Tibial nerve (tissue), 4 donors: ENCODE measurements at places on chromosomes 12 and 14.
A peak's percentile ranks its signal among the peaks of the same experiment; 100 is the strongest.

GRCh38 chr12:114685320-114685781, 1.4 kb upstream of the TBX3 start:
- peak overlapping the region; percentile 43 for H3K4me3 ChIP-seq
- peak overlapping the region; percentile 82 for H3K27ac ChIP-seq
- peaks cover 37% of the 10 kb centered on the region for H3K27me3 ChIP-seq

- peaks cover 42% of the 10 kb centered on the region for H3K4me1 ChIP-seq
- H3K4me3 ChIP-seq: no peak overlapping the region
- DNase-seq: no peak
- H3K27ac ChIP-seq: no peak overlapping the region
- no peaks in the 10 kb centered on the region for H3K27me3 ChIP-seq
Observed at GRCh38 chr12:121283841-121284240, 12.7 kb downstream of the CAMKK2 start.

DNA sequence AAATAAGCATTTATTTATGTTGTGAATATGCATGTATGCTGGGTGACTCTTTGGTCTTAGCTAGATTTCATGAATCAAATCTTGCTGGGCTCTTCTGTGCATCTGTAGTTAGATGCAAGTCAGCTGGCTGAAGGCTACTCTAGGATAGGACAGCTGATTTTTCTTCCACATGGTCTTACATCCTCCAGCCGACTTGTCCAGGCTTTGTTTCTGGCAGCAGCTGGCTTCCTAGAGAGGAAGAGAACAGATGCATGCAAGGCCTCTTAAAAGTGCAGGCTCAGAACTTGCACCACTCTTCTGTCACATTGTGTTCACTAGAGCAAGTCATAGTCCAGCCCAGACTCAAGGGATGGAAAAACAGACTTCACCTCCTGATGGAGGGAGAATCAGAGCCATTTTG, 435.4 kb upstream of the STXBP6 start:
- H3K36me3 ChIP-seq: no peaks in the 10 kb centered on the region
- DNase-seq: no peak
- H3K27ac ChIP-seq: no peak overlapping the region
- H3K4me3 ChIP-seq: no peak overlapping the region
- H3K4me1 ChIP-seq: no peaks in the 10 kb centered on the region
- no peaks in the 10 kb centered on the region for H3K27me3 ChIP-seq

GRCh38 chr14:28758253-28758884, 8.2 kb upstream of the FOXG1 start:
- H3K4me3 ChIP-seq: no peak overlapping the region
- no peak overlapping the region for H3K27ac ChIP-seq
- peaks cover 38% of the 10 kb centered on the region for H3K4me1 ChIP-seq
- no peaks in the 10 kb centered on the region for H3K36me3 ChIP-seq
- no peak for DNase-seq

GRCh38 chr14:32473464-32473855, 144.4 kb downstream of the AKAP6 start:
- H3K4me1 ChIP-seq: peaks cover 40% of the 10 kb centered on the region
- no peaks in the 10 kb centered on the region for H3K36me3 ChIP-seq
- no peak overlapping the region for H3K4me3 ChIP-seq
- no peaks in the 10 kb centered on the region for H3K27me3 ChIP-seq

DNA sequence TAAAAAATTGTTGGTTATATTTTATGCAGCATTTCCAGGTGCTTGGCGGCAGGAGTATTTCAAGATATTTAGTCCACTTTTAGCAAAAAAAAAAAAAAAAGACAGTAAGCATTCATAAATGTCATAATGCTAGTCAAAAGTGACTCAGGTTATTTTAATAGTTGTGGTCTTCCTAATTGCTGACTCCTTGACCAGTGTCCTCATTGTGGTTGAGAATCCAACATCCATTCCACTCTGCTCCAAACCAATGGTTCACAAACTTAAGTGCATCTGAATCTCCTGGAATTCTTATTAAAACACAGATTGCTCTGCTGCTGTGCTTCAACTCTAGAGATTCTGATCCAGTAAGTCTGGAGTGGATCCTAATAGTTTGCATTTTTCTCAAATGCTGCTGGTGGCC, 71.4 kb downstream of the AKAP6 start:
- no peak for DNase-seq
- H3K27ac ChIP-seq: no peak overlapping the region
- H3K4me3 ChIP-seq: no peak overlapping the region

- no peaks in the 10 kb centered on the region for H3K36me3 ChIP-seq
- peaks cover 27% of the 10 kb centered on the region for H3K27me3 ChIP-seq
- H3K4me1 ChIP-seq: no peaks in the 10 kb centered on the region
- no peak for DNase-seq
Observed at GRCh38 chr14:100658181-100658886, 68.4 kb upstream of the DLK1 start.

DNA sequence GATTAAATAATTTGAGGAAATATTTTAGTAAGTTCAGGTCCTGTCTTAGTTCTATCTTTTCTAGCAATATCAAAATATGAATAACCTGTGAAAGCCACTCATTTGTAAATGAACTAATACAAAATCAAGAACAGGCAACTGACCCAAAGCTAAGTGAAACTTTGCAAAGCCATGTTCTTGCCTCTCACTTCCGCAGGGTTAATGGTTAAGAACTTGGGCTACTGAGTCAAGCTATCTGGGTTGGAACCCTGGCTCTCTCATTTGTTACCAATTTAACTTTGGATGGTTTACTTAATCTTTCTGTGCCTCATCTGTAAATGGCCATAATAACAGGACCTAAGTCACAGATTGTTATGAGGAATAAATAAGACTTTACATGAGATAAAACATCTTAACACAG, 2.8 kb downstream of the KIF21A start:
- H3K36me3 ChIP-seq: no peaks in the 10 kb centered on the region
- H3K4me1 ChIP-seq: no peaks in the 10 kb centered on the region
- no peak for DNase-seq
- no peak overlapping the region for H3K4me3 ChIP-seq

DNA sequence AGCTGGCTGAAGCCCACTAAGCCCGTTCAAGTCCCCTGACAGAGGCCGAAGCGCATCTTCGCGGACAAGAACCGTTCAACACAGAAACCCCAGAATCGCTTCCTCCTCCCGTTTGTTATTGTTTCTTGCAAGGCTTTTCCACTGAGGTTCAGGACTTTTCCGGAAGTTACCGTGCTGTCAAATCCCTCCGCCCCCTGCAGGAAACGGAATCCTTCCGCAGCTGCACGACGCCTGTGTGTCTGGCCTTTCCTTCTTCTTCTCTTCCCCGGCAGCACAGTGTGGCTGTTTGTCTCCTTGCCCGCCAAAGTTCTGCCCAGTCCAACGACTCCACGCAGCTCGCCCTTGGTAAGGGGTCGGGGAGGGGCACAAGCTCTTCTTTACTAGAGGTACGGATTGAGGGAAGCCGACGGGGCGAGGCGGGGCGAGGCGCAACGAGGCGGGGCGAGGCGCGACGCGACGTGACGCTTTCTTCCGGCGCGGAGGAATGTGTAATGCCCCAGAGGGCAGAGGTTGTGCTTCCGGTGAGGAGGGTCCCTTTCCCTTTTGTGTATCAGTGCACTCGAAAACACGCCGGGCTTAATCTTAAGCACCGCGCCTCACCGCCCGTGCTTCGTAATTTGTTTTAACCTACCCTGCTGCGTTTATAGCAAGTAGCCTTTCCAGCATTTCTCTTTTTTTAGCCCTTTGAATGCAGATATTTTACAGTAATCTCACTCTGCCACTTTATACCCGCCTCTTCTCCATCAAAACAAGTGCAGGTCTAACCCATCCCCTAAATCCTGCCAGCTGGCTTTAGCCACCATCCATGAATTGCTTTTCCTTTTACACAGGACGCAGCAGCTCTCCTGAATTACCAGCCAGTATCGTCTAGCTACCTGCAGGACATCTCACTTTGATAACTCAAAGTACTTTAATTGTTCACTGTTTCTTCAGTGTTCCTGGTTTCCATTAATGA, at the start of gene KDM5A:
TSS of gene KDM5A (minus strand) at position 179 of the 955 bp plus-strand sequence. CDS start 229 bp downstream, outside the sequence.
- no peaks in the 10 kb centered on the region for H3K36me3 ChIP-seq
- peak within 1 kb of the TSS; percentile 94 for H3K27ac ChIP-seq
- H3K27me3 ChIP-seq: no peaks in the 10 kb centered on the region
- DNase-seq: peak; percentile 63
- H3K4me3 ChIP-seq: peak within 1 kb of the TSS; percentile 92
- peaks cover 21% of the 10 kb centered on the region for H3K4me1 ChIP-seq

- no peak overlapping the region for H3K4me3 ChIP-seq
- H3K4me1 ChIP-seq: peaks cover 4% of the 10 kb centered on the region
- no peak overlapping the region for H3K27ac ChIP-seq
- no peaks in the 10 kb centered on the region for H3K27me3 ChIP-seq
Observed at GRCh38 chr12:10147714-10148403, 17.9 kb upstream of the CLEC7A start.

DNA sequence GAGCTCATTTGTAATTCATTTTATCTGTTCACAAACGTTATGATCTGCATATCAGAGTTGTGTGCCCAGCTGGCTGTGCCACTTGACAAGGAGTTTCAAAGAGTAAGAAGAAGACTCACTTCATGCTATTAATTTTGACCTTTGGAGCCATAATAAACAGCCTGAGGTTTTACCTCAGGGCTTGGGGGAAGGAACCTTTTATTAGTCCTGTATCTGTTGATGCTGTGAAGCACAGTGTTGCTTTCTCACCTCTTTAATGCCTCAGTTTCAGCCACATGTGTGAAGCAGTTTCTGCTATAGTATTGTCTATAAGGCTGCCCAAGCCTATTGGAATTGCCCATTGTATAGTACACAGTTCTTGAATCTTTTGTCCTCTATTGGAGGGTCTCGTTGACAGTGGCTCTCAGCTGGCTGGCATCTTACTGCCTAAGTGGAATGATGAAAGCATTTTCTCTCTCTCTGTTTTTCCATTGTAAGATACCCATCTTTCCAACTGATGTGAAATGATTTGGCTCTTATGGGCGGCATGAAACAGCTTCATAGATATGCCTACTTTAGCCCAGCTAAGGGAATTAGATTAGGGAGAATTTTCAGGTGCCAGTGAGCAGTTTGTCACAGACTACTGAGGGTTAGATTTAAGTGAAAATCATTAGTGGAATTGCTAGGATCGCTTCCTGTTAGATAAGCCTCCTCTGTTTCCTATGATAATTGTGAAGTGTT, 34.7 kb downstream of the GPATCH2L start:
- no peaks in the 10 kb centered on the region for H3K36me3 ChIP-seq
- no peak overlapping the region for H3K4me3 ChIP-seq
- no peaks in the 10 kb centered on the region for H3K4me1 ChIP-seq
- no peak overlapping the region for H3K27ac ChIP-seq
- no peak for DNase-seq

GRCh38 chr12:13981990-13982389, 588 bp upstream of the GRIN2B start:
- peaks cover 6% of the 10 kb centered on the region for H3K4me1 ChIP-seq
- H3K27me3 ChIP-seq: peaks cover 36% of the 10 kb centered on the region
- no peaks in the 10 kb centered on the region for H3K36me3 ChIP-seq

DNA sequence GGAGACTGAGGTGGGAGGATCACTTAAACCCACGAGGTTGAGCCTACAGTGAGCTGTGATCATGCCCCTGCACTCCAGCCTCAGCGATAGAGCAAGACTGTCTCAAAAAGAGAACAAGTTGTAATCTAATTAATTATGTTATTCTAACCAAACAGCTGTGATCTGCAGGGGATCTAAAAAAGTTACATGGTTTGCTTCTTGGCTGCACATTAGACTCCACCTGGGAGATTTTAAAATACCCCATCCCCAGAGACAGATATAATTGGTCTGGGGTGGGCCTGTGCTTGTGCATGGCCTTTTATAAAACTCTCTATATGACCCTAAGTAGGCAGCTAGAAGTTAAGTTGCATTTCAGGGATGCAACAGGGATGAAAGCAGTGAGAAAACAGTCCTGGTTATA, 76.7 kb downstream of the SCAF11 start:
- H3K4me1 ChIP-seq: no peaks in the 10 kb centered on the region
- no peaks in the 10 kb centered on the region for H3K27me3 ChIP-seq
- peaks cover under 1% of the 10 kb centered on the region for H3K36me3 ChIP-seq
- no peak overlapping the region for H3K4me3 ChIP-seq

GRCh38 chr14:89865153-89865552, 89.4 kb downstream of the EFCAB11 start:
- H3K27me3 ChIP-seq: no peaks in the 10 kb centered on the region
- no peaks in the 10 kb centered on the region for H3K36me3 ChIP-seq
- no peak overlapping the region for H3K27ac ChIP-seq
- DNase-seq: no peak
- H3K4me1 ChIP-seq: no peaks in the 10 kb centered on the region

GRCh38 chr12:132309596-132310086, 19.7 kb downstream of the GALNT9 start:
- no peak overlapping the region for H3K4me3 ChIP-seq
- no peaks in the 10 kb centered on the region for H3K36me3 ChIP-seq
- H3K27me3 ChIP-seq: no peaks in the 10 kb centered on the region
- H3K4me1 ChIP-seq: no peaks in the 10 kb centered on the region
- no peak for DNase-seq

- H3K36me3 ChIP-seq: peaks cover 23% of the 10 kb centered on the region
- H3K27ac ChIP-seq: peak overlapping the region; percentile 27
- peaks cover 47% of the 10 kb centered on the region for H3K4me1 ChIP-seq
- H3K4me3 ChIP-seq: peak overlapping the region; percentile 7
- no peak for DNase-seq
Observed at GRCh38 chr12:55745361-55746173, 2.6 kb downstream of the GDF11 start.

GRCh38 chr12:102765736-102766135, 151.3 kb downstream of the PAH start:
- peaks cover 4% of the 10 kb centered on the region for H3K4me1 ChIP-seq
- no peaks in the 10 kb centered on the region for H3K27me3 ChIP-seq
- no peak overlapping the region for H3K4me3 ChIP-seq
- DNase-seq: no peak

GRCh38 chr12:52687497-52688385, 7.5 kb upstream of the KRT1 start:
- no peaks in the 10 kb centered on the region for H3K36me3 ChIP-seq
- DNase-seq: no peak
- H3K4me3 ChIP-seq: no peak overlapping the region
- no peak overlapping the region for H3K27ac ChIP-seq

DNA sequence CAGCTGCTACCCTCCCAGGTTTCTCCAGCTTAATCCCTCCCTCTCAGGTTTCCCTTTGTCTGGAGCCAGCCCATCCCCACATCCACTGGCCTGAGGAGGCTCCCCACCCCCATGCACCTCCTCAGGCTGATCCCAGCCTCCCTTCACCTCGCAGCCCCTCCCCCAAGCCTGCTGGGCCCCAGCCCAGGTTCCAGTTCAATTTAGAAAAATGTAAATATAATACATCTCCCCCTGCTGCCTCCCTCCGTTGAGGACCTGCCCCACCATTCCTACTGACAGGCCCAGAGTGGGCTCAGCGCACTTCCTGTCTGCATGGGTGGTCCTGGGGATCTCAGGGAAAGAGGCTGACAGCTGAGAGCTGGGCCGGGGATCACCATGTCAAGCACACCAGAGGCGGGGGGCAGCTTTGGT, 155.8 kb downstream of the NTF3 start:
- no peak overlapping the region for H3K4me3 ChIP-seq
- no peak overlapping the region for H3K27ac ChIP-seq
- H3K4me1 ChIP-seq: no peaks in the 10 kb centered on the region
- DNase-seq: no peak
- H3K36me3 ChIP-seq: no peaks in the 10 kb centered on the region
- no peaks in the 10 kb centered on the region for H3K27me3 ChIP-seq

- DNase-seq: no peak
- no peak overlapping the region for H3K4me3 ChIP-seq
Observed at GRCh38 chr12:52836042-52836466, 1.9 kb upstream of the KRT79 start.

GRCh38 chr12:39125566-39125965, 220.2 kb upstream of the CPNE8 start:
- DNase-seq: no peak
- H3K4me3 ChIP-seq: no peak overlapping the region
- no peak overlapping the region for H3K27ac ChIP-seq
- H3K36me3 ChIP-seq: no peaks in the 10 kb centered on the region

- no peaks in the 10 kb centered on the region for H3K27me3 ChIP-seq
- no peak overlapping the region for H3K4me3 ChIP-seq
Observed at GRCh38 chr12:11895421-11896078, 175.2 kb upstream of the BCL2L14 start.
